ENCODE measurements at places on chromosomes 1 and 21.

DNA sequence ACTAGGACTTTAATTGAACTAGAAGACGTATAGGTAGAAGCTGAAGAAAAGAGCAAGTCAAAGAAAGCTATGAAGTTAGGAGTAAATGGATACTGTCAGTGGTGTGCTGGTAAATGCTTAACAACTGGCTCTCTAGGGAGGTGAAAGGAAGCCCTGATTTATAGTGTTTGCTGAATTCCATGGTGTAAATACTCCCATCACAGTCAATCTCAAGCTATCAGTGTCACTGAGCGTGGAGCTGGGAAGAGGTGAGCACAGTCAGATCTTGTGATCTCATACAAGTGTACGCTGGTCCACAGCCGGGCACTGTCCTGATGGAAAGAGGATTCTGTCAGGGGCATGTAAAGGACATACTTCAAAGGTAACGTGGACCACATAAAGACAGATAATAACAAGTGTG is 28.3 kb downstream of the ELAPOR1 start:
- no peak for DNase-seq
- H3K4me3 ChIP-seq: no peak overlapping the region
- H3K27me3 ChIP-seq: no peaks in the 10 kb centered on the region
- no peak overlapping the region for H3K27ac ChIP-seq
- H3K36me3 ChIP-seq: no peaks in the 10 kb centered on the region

DNA sequence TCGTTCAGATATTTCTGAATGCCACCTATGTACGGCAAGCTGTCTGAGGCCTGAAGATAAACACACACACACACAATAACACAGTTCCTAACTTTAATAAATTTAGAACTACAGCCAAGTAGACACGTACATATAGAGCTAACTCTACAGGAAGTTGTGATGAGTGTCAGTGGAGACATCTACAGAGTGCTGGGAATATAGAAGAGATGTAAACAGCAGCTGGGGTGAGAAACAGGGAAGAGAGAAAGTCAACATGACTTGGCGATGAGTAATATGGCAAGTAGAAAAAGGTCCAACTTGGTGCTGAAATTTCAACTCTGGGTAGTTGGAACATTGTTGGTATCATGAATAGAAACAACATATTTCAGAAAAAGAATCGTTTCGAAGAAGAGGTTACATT is 206.5 kb downstream of the ZP4 start:
- no peak overlapping the region for H3K27ac ChIP-seq
- no peak overlapping the region for H3K4me3 ChIP-seq
- no peaks in the 10 kb centered on the region for H3K4me1 ChIP-seq
- no peaks in the 10 kb centered on the region for H3K27me3 ChIP-seq
- DNase-seq: no peak

DNA sequence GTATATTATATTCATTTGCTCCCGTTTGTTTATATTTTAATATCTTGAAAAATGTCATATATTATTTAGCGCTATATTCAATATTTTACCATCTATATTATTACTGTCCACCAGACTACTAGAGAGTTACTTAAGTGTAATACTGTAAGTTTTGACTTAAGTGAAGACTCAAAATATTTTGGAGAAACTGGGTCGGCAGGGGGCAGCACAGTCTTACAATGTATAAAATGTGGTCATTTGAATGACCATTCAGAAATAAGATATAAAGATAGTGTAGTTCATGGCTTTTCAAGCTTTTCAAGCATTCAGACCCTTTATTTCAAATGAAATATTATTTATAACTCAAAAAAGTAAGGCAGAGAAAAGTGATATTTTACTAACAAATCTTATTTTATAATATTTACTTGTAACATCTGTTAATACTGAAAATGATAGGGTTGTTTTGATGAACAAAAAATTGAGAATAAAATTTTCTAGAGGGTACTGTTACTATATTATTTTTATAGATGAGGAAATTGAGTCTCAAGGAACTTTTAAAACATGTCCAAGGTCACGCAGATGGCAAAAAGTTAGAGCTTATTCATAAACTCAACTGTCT is 89.0 kb upstream of the SERTAD4 start:
- peaks cover 4% of the 10 kb centered on the region for H3K36me3 ChIP-seq
- DNase-seq: peak; percentile 81
- no peaks in the 10 kb centered on the region for H3K27me3 ChIP-seq
- no peaks in the 10 kb centered on the region for H3K4me1 ChIP-seq

DNA sequence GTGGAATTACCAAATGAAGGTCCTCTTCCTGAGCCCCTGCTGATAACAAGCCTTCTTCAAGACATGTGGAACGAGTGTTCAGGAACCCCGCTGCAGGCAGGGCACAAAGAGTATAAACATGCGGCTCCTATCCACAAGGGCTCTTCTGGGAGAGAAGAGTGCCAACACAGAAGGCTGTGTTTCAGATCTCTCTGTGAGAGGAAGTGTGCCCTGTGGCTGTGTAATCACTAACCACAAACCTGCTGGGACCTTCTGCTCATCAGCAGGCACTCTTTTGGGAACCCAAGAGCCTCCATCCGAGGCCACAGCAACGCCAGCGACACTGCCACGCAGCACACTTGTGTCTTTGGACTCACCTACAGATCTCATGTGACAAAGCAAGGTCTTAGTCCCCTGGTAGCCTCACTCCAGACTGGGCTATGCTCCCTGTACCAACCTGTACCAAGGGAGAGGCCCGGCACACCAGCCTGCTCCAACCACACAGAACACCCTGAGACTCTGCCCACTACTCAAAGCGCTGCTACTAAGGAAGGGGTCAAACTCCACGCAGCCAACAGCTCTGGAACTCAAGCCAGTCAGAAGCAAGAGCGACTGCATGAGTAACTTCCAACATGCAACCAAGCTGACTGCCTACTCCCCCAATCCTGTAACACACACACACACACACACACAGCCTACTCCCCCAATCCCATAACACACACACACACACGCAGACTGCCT is 7.8 kb downstream of the PTTG1IP start:
- H3K4me1 ChIP-seq: no peaks in the 10 kb centered on the region
- H3K36me3 ChIP-seq: no peaks in the 10 kb centered on the region
- no peak for DNase-seq
- no peaks in the 10 kb centered on the region for H3K27me3 ChIP-seq
- H3K4me3 ChIP-seq: no peak overlapping the region

DNA sequence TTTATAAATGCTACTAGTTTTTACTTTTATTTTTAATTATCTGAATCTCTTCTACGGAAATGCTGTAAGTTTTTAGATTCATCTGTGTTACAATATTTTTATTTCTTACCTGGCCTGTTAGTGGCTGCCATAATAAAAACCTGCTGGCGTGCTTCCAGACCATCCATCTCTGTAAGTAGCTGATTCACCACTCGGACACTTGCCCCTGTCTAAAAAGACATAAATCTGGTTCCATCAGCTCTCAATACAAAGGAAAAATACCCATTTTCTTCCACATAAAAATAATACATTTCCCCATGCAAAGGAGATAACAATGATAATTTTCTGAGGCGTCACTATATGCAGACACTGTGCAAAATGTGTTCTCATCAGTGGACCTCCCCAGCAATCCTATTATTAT is 62.0 kb downstream of the NVL start:
- no peak for DNase-seq
- H3K4me1 ChIP-seq: no peaks in the 10 kb centered on the region
- no peak overlapping the region for H3K27ac ChIP-seq
- no peaks in the 10 kb centered on the region for H3K36me3 ChIP-seq
- no peak overlapping the region for H3K4me3 ChIP-seq
- no peaks in the 10 kb centered on the region for H3K27me3 ChIP-seq

GRCh38 chr1:16076865-16077238 is 3.4 kb upstream of the FAM131C start:
- no peak overlapping the region for H3K27ac ChIP-seq
- no peak overlapping the region for H3K4me3 ChIP-seq
- H3K4me1 ChIP-seq: peaks cover 20% of the 10 kb centered on the region
- no peaks in the 10 kb centered on the region for H3K36me3 ChIP-seq
- DNase-seq: no peak

DNA sequence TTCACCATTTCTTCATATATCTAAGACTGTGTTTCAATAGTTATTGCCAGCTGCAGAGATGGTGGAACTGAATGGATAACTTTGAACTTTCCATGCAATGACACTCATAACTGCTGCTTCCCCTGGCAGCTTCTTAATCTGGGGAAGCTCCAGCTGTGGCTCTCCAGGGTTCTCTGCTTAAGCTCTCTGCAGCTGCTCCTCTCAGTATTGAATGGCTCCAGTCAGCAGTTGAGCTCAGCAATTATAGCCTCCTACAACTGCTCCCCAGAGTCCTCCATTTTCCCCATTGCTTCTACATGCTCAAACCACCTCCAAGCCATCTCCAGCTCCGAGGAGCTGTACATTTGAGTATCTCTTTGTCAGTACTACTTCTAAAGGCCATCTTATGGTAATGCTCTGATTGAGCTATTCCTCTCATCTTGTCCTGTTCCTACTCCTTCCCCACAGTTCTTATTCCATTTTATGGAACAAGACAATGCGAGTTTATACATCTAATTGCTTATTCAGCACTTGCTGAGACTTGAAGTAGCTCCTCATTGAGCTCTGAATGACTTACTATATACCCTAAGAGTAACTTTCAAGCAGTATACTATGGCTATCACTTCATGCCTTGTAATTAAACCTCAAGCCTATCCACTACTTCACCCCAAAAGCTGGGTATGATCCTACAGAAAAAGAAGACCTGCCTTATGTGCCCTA is 362.4 kb downstream of the NEGR1 start:
- no peak overlapping the region for H3K27ac ChIP-seq
- no peak overlapping the region for H3K4me3 ChIP-seq
- no peaks in the 10 kb centered on the region for H3K27me3 ChIP-seq
- H3K4me1 ChIP-seq: peaks cover 14% of the 10 kb centered on the region
- peak; percentile 15 for DNase-seq
- no peaks in the 10 kb centered on the region for H3K36me3 ChIP-seq

DNA sequence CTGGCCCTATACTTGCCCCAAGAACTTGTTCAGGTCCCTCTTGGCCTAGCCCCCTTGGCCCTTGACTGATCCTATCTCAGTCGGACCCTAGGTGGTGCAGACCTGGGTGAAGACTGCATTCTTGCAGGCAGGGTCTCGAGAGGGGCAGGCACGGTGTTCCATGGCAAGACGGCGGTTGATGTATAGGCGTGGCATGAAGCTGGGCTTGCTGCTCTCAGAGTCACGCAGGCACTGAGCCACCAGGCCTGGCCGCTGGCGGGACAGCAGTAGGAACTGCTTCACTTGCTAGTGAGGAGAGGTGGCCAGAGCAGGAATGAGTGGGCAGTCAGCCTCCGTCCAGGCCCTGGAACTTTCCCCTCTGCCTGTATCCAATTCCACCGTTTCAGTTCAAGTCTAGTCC is 3.8 kb downstream of the HECTD3 start:
- H3K4me1 ChIP-seq: peaks cover 5% of the 10 kb centered on the region
- no peak overlapping the region for H3K27ac ChIP-seq
- no peak overlapping the region for H3K4me3 ChIP-seq
- DNase-seq: no peak
- H3K36me3 ChIP-seq: no peaks in the 10 kb centered on the region
